ENCODE measurements at places on chromosomes 4 and X.

- ATAC-seq, result no peak
Observed at GRCh38 chrX:104137496-104137895, 19.3 kb downstream of the SLC25A53 start.

GRCh38 chr4:64497491-64497890 is 88.2 kb upstream of the TECRL start:
- ATAC-seq, result no peak

DNA sequence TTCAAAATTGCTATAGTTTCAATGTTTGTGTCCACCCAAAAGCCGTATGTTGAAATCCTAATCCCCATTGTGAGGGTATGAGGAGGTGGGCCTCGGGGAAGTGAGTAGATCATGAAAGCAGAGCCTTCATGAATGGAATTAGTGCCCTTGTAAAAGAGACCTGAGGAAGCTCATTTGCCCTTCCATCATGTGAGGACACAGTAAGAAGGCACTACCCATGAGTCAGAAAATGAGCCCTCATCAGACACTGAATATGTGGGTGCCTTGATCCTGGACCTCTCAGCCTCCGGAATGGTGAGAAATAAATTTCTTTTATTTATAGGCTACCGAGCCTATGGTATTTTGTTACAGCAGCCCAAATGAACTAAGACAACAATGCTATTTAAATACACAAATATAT is 57.7 kb upstream of the EFHC2 start:
- ATAC-seq, result no peak

GRCh38 chrX:20015945-20016615 is 25.2 kb upstream of the BCLAF3 start:
- no peak for ATAC-seq

Measured in gastroesophageal sphincter (tissue), 4 donors.